ENCODE measurements at places on chromosomes 12 and 14. TPM values are rescaled to one million over a fixed set of nuclear protein-coding genes. Genes with fewer than 3 reads are reported as not detected.

The CCDC88C gene
- 0.06 TPM for total RNA-seq

The CIDEB gene
- total RNA-seq, result 0.34 TPM

The TPH2 gene
- not detected for total RNA-seq

The NRL gene
- total RNA-seq, result 1.6 TPM

The AICDA gene
- not detected for total RNA-seq

The ALX1 gene
- total RNA-seq, result not detected

The OR10AD1 gene
- not detected for total RNA-seq

The LPCAT3 gene
- 20.4 TPM for total RNA-seq

The PMCH gene
- total RNA-seq, result not detected

The SERPINA9 gene
- total RNA-seq, result not detected

The GABARAPL1 gene
- 11.7 TPM for total RNA-seq

The SLC16A7 gene
- 10.6 TPM for total RNA-seq

The GPR68 gene
- total RNA-seq, result 6.5 TPM

The TAS2R50 gene
- total RNA-seq, result 0.75 TPM

The IL22 gene
- total RNA-seq, result not detected

The SYNDIG1L gene
- total RNA-seq, result not detected

The FZD10 gene
- total RNA-seq, result not detected

The DBX2 gene
- not detected for total RNA-seq

The RBP5 gene
- total RNA-seq, result not detected

The TBX3 gene
- 19.3 TPM for total RNA-seq

The SMAGP gene
- 16.2 TPM for total RNA-seq

The SLCO1B1 gene
- total RNA-seq, result not detected

The LRFN5 gene
- not detected for total RNA-seq

The KCNMB4 gene
- 0.75 TPM for total RNA-seq

The OXA1L gene
- total RNA-seq, result 80.6 TPM

The SLC39A5 gene
- not detected for total RNA-seq

The LRIG3 gene
- total RNA-seq, result 11.5 TPM

The PPP1R36 gene
- total RNA-seq, result 1.1 TPM

The NEUROD4 gene
- total RNA-seq, result not detected

The DIO3 gene
- not detected for total RNA-seq

The CCDC177 gene
- not detected for total RNA-seq

The GPR84 gene
- total RNA-seq, result not detected

The TMEM120B gene
- total RNA-seq, result 13.0 TPM

The CTSG gene
- total RNA-seq, result not detected

The FGD4 gene
- 8.1 TPM for total RNA-seq

The KRT2 gene
- total RNA-seq, result not detected

The OR10A7 gene
- total RNA-seq, result not detected

The MYF6 gene
- 29.3 TPM for total RNA-seq

The PRKAB1 gene
- total RNA-seq, result 19.1 TPM

Data from LHCN-M2 (cell line).